HFF-Myc (cell line): ENCODE measurements at places on chromosomes 5 and 9.

- DNase-seq = no peak
Observed at GRCh38 chr5:36724467-36725332, 118.3 kb downstream of the SLC1A3 start.

DNA sequence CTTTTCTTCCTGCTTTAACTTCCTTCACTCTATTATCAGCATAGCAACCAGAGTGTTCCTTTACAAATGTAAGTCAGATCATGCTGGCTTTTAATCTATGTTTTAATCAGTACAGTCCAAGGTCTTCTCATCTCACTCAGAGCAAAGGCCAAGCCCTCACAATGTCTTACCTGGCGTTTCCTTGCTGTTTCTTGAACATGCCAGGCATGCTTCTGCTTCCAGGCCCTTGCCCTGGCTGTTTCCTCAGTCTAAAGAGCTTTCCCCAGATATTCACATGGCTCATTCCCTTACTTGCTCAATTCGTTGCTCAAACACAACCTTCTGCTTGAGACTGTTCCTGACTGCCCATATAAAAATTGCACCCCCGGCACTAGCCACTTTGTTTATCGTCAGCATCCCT is 121.7 kb upstream of the GLRA1 start:
- DNase-seq = no peak

DNA sequence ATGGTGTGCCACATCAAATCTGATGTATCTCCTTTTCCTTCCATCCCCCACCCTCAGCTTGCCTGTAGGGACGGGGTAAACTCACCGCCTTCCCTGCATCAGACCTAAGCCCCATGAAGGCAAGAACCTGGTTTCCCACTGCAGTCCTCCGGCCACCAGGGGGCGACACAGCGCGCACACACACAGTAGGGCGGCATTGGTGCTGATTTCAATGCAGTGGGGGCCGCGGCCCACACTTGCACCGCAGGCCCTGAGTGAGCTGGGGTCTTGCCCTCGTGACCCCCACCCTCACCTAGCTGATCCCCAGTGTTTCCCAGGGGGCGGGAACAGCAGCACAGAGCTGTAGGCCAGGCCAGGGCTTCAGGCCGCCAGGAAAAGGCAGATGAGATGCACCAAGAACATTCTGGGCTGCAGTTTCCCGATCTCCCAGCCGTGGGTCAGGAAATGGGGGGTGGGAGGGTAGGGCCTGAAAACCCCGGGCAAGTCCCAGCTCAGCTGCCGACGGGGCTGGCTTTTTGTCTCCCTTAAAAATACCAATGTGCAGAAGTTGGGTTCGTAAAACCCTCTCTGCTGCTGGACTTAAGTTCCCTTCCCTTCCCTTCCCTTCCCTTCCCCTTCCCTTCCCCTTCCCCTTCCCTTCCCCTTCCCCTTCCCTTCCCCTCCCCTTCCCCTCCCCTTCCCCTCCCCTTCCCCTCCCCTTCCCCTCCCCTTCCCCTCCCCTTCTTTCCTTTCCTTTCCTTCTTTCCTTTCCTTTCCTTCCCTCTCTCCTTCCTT is 19.5 kb downstream of the FAM163B start:
- DNase-seq = no peak

GRCh38 chr9:131282688-131283422 is 6.5 kb upstream of the FAM78A start:
- DNase-seq = no peak

DNA sequence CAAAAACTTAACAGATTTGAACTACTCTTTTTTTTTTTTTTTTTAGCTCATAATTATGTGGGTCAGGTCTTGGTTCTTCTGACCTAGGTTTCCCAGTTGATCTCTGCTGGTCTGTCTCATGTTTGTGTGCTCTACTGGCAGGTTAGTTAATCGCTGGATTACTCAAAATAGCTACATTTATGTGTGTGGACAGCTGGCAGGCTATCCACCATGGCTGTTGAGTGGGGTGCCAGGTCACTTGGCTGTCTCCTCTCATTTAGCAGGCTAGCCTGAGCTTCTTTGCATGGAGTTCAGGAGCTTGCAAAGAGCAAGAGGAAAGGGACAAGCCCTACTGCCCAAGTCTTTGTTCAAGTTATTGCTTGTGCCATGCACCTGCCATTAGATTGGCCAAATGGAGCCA is 9.3 kb downstream of the ADCY2 start:
- DNase-seq = no peak

GRCh38 chr9:79655551-79655950 is 83.8 kb downstream of the TLE4 start:
- no peak for DNase-seq

GRCh38 chr9:96453625-96454024 is 3.7 kb downstream of the HABP4 start:
- DNase-seq = no peak

DNA sequence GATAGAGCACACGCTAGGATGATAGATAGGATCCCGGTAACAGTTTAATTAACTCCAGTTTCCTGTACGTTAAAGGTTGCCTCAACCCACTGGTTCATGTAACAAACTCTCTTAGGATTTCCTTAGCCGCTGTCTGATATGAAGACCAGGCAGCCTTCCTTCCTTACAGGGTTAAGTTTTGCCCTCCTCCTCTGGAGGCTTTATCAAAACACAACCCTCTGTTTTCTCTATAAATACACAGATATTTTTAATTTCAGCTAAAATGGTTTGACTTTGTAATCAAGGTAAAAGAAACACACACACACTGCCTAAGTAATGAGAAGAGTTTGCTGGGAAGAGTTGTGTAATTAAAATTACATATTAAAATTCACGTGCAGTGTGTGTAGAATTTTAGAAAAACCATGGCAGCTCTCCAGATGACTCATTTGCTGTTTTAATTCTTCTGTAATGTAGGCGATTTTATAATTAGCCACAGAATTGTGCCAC is 369.8 kb downstream of the CSNK1G3 start:
- no peak for DNase-seq

- DNase-seq = no peak
Observed at GRCh38 chr9:121895818-121896544, 197.1 kb downstream of the TTLL11 start.

DNA sequence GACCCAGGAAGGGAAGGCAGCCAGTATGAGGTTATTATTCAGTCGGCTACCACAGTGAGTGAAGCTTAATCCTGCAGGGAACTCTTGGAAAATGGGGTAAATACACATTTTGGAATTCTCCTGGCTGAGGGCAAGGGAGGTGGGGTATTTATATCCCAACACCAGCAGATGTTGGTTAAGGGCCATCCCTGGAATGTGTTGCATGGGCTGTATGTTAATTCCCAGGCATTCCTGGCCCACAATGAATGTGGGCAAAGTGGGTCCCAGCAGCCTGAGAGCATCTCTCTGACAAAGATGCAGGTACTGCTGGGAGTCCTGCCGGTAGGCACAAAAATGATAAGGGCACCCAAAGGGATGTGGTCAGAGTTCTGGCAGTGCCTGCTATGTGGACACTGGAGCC is 2.9 kb upstream of the GPRIN1 start:
- DNase-seq = no peak

DNA sequence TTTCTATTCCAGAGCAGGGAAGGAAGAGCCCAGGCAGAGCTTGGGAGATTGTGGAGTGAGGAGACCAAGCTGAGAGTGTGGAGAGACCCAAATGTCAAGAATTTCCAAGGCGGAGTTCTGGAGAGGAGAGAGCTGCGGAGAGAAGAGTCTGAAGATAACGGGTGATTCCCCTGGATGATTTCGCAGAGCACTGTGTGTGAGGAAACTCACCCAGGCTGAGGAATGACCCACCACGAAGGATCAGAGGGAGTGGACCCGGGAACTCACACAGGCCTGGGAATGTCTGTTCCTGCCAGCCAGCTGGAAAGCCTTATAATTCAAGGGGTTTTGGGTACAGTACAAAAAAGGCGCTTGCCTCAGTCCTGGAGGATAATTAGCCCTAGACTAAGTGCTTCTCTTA is 94.2 kb downstream of the WNK2 start:
- no peak for DNase-seq

- peak; percentile 69 for DNase-seq
Observed at GRCh38 chr5:126422994-126423788, at the start of gene GRAMD2B. Gene GRAMD2B, plus strand, starts transcription at chr5:126423409. Its CDS starts 198 bp downstream, at chr5:126423607.

DNA sequence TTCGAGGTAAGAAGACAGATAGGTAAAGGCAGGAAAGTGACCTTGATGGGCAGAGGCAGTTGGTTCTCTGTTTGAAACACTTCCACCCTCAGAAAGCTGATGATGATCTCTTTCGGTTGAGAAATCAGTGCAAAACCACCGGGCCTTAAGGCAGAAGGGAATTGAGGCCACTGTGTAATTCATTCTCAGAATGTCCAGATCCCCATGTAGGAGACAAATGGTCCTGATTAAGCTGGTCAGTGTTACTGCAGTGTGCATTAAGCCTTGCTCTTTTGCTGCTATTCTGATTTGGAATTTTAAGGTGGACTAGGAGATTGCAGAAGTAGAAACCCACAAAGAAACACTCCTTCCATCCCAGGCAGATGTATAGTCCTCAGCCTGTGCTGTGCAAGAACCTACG is 255.2 kb downstream of the ARHGAP26 start:
- DNase-seq = no peak

- DNase-seq = no peak
Observed at GRCh38 chr5:172579403-172579990, 61.6 kb upstream of the NEURL1B start.

DNA sequence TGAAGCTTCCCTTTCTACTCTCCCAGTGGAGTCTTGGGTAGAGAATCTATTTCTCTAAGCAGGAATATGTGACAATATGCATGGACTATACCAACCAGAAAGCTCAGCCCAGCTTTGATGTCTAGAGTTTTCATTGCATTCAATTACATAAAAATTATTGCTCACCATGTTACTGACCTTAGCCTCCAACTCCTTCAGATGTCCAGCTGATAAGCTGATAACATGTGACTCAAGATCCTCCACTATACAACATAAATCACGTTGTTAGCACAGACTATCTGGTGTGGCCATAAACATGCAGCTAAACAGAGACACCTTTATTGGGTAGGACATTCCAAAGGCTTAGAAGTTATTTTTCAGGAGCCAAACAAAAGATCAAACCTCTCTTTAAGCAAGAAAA is 1168.2 kb downstream of the CDH12 start:
- DNase-seq = no peak

- DNase-seq = no peak
Observed at GRCh38 chr9:15570769-15571168, 17.9 kb downstream of the CCDC171 start.

GRCh38 chr5:35659556-35659955 is 41.9 kb downstream of the SPEF2 start:
- no peak for DNase-seq

DNA sequence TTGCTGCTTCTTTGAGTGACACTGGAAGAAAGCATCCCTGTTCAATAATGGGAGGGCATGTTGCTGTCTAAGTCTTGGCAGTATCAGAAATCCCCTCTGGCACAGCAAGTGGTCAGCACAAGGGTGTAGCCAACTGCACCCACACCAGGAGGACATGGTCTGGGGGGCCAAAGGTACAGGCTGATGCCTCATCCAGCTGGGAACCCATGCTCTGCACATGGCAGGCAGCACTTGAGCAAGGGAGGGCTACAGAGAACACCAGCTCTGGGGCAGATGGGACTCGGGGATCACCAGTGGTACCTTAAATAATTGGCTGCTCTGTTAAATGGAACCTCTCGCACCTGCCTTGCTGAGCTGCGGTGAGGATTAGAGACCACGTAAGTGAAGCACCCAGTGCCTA is 265.2 kb downstream of the SYK start:
- no peak for DNase-seq

- DNase-seq = no peak
Observed at GRCh38 chr5:7671381-7671993, 179.4 kb downstream of the CFAP90 start.

- DNase-seq = no peak
Observed at GRCh38 chr9:133991964-133992779, at the start of gene VAV2. Gene VAV2, minus strand, starts transcription at chr9:133992324. Its CDS starts 46 bp downstream, at chr9:133992278.

- DNase-seq = no peak
Observed at GRCh38 chr5:138975098-138975847, 100.1 kb upstream of the LRRTM2 start.

DNA sequence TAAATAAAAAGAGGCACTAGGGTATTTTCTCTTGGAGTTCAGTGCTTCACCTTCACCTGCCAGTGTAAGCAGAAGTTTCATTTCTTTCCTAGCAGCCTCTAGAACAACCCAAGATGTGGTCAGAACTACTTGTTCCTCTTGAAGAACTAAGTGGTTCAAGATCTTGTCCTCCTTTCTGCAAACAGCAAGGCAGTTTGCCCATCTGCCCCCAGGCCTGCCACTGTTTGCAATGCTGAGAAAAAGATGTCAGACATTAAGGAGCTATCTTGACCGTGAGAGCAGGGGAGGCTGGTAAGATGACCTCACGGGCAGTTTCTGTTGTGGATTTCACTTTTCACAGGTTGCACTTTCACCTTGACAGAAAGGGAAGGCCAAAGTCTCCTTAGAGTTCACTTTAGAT is 52.0 kb upstream of the KLF4 start:
- DNase-seq = no peak

DNA sequence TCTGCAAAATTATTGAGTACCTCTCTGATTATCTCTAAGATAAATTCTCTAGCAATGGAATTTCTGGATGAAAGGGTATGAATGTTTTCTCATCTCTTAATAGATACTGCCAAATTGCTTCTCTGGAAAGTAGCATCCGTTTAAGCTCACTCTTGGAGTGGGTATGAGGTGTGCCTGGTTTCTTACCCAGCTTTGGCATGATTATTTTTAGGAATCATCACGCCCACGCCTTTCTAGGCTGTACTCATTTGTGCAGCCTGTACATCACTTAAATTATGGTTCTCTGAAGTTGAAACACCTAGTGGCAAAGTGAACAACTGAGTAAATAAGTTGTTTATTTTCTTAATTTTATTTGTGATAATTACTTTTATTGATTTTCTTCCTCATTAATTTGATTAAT is 156.5 kb upstream of the IL12B start:
- no peak for DNase-seq

- no peak for DNase-seq
Observed at GRCh38 chr5:115433918-115434317, 110.7 kb downstream of the FEM1C start.

GRCh38 chr5:78328585-78329173 is 31.7 kb upstream of the SCAMP1 start:
- DNase-seq = no peak

GRCh38 chr5:145826895-145827674 is 8.1 kb downstream of the PRELID2 start:
- no peak for DNase-seq

GRCh38 chr9:74644023-74644422 is 146.9 kb downstream of the RORB start:
- no peak for DNase-seq

DNA sequence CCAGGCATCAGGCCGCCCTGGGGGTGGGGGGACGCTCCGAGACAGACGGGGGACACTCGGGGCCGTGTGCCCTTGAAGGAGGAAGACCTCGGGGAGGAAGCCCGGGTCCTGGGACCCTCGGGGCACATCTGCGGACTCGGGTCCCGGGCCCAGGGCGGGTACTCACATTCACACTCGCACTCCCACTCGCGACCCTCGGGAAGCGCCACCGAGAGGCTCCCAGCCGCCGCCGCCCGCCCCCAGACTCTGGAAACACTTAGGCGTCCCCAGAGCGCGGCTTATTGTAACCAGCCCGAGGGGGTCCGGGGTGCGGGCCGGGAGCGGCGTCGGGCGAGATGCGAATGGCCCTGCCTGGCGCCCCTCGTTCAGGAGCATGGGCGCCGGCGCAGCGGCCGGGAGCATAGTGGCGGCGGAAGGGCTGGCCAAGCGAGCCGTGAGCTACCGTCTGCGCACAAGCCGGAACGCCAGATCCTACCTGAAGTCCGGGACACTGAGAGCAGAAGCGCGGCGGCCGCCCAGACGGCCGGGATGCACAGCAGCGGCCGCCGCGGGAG is 559 bp downstream of the ROR2 start:
- DNase-seq = no peak

GRCh38 chr9:86336058-86336457 is 18.2 kb downstream of the TUT7 start:
- no peak for DNase-seq
